Left renal pelvis (tissue), 4 donors: ENCODE measurements at places on chromosomes 11 and 22. TPM values are rescaled to one million over a fixed set of nuclear protein-coding genes. Genes with fewer than 3 reads are reported as not detected.

The NRIP3 gene
- polyA plus RNA-seq: 1.2 TPM

The RAB39A gene
- polyA plus RNA-seq: 0.60 TPM

The FOLR1 gene
- 11.1 TPM for polyA plus RNA-seq

The FLRT1 gene
- 5.5 TPM for polyA plus RNA-seq

The OR2D2 gene
- not detected for polyA plus RNA-seq

The GAL3ST1 gene
- polyA plus RNA-seq: 37.4 TPM

The PARVG gene
- 3.8 TPM for polyA plus RNA-seq

The TUB gene
- polyA plus RNA-seq: 28.6 TPM

The CLMP gene
- 32.3 TPM for polyA plus RNA-seq

The CSF2RB gene
- 3.1 TPM for polyA plus RNA-seq

The SLC29A2 gene
- 17.1 TPM for polyA plus RNA-seq

The JAML gene
- 2.9 TPM for polyA plus RNA-seq

The MS4A15 gene
- not detected for polyA plus RNA-seq

The VPS37C gene
- polyA plus RNA-seq: 14.1 TPM

The CHEK2 gene
- 12.3 TPM for polyA plus RNA-seq

The TBX1 gene
- 0.18 TPM for polyA plus RNA-seq

The CRYBB2 gene
- polyA plus RNA-seq: 0.36 TPM

The SCGB1D2 gene
- polyA plus RNA-seq: 2.6 TPM

The PLA2G3 gene
- 0.20 TPM for polyA plus RNA-seq

The APOA1 gene
- polyA plus RNA-seq: 54.3 TPM

The CNTN5 gene
- polyA plus RNA-seq: 24.6 TPM

The SCGB1A1 gene
- polyA plus RNA-seq: not detected

The POGLUT3 gene
- 112 TPM for polyA plus RNA-seq

The APOA5 gene
- polyA plus RNA-seq: not detected

The KRTAP5-2 gene
- not detected for polyA plus RNA-seq

The ADORA2A gene
- polyA plus RNA-seq: 11.9 TPM

The GRK3 gene
- 6.0 TPM for polyA plus RNA-seq

The MAJIN gene
- not detected for polyA plus RNA-seq

The TALDO1 gene
- 97.0 TPM for polyA plus RNA-seq

The PIH1D2 gene
- 10.1 TPM for polyA plus RNA-seq

The SMPD1 gene
- polyA plus RNA-seq: 35.8 TPM

The APLNR gene
- polyA plus RNA-seq: 86.7 TPM

The FAM180B gene
- 4.0 TPM for polyA plus RNA-seq

The CDC45 gene
- polyA plus RNA-seq: 23.6 TPM

The ACRV1 gene
- polyA plus RNA-seq: 1.0 TPM

The HOATZ gene
- polyA plus RNA-seq: 0.15 TPM

The RAG1 gene
- polyA plus RNA-seq: 2.7 TPM

The SLC22A24 gene
- 0.23 TPM for polyA plus RNA-seq

The DEFB131B gene
- 1.2 TPM for polyA plus RNA-seq

The GLYATL1 gene
- polyA plus RNA-seq: 178 TPM

The ARHGAP20 gene
- 4.4 TPM for polyA plus RNA-seq
